GM12892 (cell line): ENCODE measurements at places on chromosomes 5 and 9.

- no peak for DNase-seq
These were observed 132.7 kb upstream of the ERCC6L2 start for GRCh38 chr9:95742821-95743220.

GRCh38 chr9:138061631-138062030 lies 184.0 kb downstream of the CACNA1B start:
- no peak for DNase-seq

DNA sequence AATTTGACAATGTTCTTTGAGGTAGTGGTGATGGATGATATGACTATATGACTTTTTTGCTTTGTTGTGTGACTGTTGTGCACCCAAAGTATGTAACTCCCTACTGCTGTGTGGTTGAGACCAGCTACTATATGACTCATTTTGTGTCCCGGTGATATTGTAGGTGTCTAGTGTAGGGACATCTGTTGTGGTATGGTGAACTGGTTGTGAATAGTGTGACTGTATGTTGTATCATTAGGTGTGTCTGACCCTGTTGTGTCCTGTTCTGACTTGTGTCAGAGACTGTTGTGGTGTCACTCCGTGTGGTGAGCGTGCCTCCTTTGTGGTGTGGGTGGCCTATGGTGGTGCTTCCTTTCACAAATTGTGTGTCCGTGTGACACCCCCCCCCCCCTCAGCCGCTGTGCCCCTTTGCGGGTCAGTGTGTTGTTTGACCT lies 11.2 kb upstream of the CXXC5 start:
- DNase-seq = no peak

GRCh38 chr5:4447657-4448056 lies 692.5 kb upstream of the ADAMTS16 start:
- DNase-seq = no peak

GRCh38 chr9:34430843-34431437 lies 27.4 kb downstream of the FAM219A start:
- no peak for DNase-seq

- no peak for DNase-seq
These were observed 382.3 kb downstream of the PTPRD start for GRCh38 chr9:10230512-10230911.

DNA sequence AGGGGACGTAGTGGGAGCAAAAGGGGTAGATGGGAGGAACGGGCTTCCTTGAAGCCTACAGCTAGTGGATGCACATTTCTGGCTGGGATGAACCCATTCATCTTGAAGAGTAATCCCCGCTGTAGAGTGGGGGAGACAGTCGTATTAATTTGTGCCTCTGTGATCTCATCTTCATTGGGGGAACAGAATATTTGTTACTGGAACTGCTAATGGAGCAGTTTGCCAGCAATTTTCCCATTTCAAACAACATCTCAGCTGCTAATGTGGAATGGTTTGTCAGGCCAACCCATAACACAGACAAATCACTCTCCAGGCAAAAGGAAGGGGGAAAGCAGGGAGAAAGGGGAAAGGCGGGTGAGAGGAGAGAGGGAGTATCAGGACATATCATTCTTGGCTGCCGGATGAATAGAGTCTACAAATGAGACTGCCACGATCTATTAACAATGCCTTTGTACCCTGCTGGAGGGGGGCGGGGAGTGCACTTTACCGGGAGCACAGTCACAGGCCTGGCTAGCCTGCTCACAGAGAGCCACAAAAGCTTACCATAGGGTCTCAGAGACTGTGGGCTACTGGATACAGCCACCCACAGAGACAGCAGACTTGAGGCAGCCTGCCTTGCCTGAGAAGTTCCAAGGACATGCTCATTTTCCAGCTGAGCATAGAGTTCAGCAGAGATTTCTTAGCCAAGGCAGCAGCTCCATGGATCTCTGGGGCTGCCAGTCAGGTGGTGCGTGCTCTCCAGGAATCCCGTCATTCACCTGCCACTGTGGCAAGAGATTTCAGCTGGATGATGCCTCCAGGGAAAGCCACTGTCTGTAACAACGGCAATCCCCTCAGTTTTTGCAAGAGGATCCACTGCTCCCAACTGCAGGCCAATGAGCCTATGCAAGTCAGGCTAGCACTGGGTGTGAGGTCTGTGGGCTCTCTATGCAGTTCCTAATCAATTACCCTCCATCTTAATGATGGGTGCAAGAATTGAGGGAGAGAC lies 217.7 kb upstream of the PANK3 start:
- no peak for DNase-seq

DNA sequence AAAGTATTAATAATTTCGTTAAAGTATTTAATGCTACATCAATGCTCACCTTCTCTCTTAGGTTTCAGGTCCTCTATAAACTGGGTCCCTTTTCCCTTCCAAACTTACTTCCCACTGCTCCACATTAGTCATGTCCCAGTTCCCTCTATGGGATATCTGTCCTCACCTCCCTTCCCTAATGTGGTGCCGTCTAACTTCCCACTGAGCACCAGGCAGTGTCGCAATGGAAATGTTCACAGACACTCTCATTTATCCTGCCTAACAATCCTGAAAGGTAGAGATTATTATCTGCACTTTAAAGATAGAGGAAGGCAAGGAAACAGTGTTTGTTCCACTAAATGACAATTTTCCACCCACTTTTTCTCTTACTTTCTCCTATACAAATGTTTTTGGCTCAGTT lies 329.7 kb downstream of the CWC27 start:
- no peak for DNase-seq

DNA sequence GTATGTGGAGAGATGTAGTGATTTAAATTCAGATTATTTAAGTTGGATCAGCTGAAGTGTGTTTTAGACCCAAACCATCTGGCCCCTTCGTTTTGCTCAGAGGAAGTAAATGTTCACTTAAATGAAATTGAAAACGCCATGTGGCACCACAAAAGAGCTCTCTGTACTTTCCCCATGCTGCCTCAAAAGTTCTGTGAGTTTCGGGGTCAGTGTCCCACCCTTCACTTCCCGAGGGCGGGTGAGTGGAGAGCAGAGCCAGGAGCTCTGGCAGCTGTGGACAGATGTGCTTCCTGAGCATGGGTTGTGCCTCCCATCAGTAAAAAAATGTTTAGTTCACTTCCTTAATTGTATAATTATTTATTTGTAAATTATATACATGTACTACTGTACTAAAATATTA lies 48.4 kb downstream of the PSD2 start:
- DNase-seq = no peak

GRCh38 chr9:70156729-70157128 lies 102.0 kb upstream of the SMC5 start:
- no peak for DNase-seq

- no peak for DNase-seq
These were observed 88.3 kb downstream of the BRINP1 start for GRCh38 chr9:119280740-119281485.

DNA sequence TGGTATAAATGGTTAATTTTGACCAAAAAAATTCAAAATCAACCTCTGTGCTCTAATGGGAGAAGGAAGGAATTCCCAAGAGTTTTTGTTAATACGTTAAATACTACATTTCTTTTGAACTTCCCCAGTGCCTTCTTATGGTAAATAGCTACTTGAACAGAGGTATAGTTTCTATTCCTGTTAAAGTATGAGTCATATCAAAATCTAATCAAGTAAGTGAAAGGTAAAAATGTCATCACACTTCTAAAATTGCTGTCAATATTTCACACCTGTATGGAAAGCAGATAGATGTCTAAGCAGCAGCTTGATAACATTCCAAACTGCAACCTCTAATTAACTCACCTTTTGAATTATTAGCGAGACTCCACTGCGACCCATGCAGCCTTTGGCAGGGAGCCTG lies 214.1 kb upstream of the MEF2C start:
- DNase-seq = no peak

DNA sequence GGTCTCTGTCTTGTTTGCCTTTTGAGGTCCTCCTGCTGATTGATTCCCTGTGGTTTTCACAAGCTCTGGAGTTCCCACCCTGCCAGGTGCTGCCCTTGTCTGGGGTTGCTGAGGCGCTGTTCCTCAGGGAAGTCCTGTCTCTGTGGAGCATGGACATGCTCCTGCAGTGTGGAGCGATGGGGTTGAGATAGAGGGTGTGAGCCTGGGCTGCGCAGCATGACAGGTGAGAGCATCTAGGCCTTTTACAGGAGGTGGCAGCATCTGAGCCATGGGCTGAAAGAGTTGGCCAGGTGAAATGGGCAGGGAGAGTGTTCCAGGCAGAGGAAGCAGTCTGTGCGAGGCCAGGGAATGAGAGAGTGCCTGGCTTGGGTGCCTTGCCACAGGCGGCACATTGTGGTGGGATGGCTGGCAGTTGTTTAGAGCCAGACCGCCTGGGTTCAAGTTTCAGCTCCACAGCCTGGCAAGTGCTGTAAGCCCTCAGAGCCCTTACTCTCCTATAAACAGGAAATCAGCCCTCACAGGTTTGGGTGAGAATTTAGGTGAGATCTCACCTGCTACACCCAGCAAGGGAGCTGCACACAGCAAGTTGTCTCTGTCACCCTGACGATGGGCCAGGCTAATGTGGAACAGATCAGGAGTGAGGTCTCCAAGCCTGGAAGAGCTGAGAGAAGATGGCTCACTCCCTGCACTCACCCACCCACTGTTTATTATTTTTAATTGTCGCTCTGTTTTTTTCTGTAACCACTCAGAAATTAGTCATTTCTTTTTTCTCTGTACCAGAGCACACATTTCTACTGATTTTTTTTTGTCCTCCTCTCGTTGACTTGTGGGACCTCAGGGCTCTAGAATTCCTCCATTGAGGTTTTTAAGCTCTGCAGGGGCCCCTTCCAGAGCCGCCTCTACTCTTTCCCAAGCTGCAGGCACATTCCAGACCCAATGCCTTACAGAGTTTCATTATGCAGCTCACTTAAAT lies 19.6 kb downstream of the TCOF1 start:
- no peak for DNase-seq

DNA sequence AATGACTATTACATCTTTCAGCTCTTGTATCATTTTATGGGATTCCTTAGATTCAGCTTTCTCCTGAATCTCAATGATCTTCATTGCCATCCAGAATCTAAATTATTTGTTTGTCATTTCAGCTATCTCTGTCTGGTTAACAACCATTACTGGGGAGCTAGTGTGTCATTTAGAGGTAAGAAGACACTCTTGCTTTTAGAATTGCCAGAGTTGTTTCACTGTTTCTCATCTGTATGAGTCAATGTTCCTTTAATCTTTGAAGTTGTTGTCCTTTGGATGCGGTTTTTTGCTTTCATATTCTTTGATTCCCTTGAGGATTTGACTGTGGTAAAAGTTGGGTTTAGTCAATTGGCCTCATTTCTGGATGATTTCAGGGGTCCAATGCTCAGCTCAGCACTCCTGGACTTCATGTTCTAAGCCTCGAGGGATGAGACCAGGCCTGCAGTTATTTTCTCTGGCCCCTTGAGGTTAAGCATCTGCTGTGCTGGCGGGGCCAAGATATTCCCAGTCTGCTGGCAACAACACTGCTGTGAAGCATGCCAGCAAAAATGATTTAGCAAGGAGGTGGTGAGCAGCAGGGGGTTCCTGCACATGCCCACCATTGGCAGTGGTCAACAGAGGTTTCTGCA lies 102.4 kb upstream of the PCSK5 start:
- no peak for DNase-seq

DNA sequence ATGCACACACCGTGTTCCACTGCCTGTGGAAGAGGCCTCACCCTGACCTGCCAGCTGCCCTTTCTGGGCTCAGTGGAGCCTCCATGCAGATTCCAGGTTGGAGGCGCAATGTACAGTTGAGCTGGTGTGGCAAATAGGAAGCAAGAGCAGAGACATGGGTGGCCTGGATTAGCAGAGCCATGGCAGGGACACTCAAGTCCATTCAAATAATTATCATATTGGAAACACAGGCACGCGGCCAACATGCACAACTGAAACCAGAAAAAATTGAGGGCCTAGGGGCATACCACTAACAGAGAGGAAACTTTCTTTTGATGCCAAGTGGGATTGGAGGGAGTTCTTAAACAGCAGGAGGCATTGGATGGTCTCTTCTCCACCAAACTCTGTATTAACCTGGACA lies 35.8 kb downstream of the OTULINL start:
- DNase-seq = no peak

- peak; percentile 27 for DNase-seq
These were observed 2.3 kb upstream of the PAX5 start for GRCh38 chr9:37036371-37036775.

GRCh38 chr5:139138809-139139208 lies 59.4 kb downstream of the SIL1 start:
- DNase-seq = no peak

DNA sequence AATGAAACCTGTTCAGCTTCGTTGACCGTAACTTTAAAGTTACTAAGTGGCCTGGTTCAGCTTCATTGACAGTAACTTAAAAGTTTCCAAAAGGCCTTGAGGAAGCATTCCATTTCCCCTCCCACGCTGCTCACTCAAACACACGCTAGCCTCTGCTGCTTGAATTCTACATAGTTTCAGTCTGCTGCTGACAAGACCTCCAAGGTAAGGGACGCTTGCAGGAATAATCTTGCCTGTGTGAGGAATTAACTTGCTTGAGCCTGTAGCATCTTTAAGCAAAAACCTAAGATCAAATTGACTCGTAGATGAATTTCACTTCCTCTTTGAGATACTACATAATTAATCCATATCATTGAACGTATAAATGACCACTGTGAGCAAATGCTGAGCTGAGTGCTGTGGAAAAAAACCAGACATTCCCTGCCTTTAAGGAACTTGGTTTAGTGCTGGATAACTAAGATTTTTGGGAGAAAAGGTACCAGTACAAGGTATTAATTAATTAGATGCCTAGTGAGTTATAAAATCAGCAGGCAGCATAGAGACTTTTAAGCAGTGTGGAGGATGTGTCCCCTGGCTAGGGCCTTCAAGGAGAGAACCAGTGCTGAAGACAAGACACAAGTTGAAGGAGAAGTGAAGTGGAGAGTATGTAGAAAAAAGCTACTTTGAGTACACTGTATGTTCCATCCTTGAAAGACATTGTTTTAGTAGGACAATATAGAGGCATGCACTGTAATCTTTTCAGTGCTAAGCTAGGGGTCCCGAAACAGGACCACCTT lies 39.2 kb downstream of the GRAMD2B start:
- no peak for DNase-seq

DNA sequence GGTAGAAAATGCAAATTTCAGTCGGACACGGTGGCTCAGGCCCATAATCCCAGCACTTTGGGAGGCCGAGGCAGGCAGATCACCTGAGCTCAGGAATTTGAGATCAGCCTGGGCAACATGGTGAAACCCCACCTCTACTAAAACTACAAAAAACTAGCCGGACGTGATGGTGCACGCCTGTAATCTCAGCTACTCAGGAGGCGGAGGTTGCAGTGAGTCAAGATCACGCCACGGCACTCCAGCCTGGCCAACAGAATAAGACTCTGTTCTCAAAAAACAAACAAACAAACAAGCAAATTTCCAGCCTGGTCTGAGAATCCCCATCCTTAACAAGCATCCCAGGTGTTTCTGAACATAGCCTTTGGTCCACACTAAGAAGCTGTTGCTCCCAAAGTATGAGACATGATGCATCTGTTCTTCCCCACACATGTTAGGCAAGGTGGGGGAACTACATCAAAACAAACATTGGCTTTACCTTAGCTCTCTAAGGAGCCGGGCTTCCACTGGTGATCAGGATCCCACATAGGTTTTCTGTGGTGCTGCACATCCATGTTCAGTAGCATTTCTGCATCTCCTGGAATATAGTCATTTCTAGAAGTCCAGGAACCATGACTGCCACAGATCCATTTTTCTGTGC lies 92.5 kb upstream of the DMRT1 start:
- DNase-seq = no peak

GRCh38 chr9:441126-441525 lies 226.5 kb downstream of the DOCK8 start:
- DNase-seq = no peak

GRCh38 chr5:126002222-126002897 lies 420.8 kb upstream of the GRAMD2B start:
- no peak for DNase-seq

- DNase-seq = no peak
These were observed 511.1 kb upstream of the BRINP1 start for GRCh38 chr9:119880361-119880760.

GRCh38 chr5:58115811-58116210 lies 344.1 kb downstream of the PLK2 start:
- DNase-seq = no peak
